ENCODE measurements at places on chromosomes 16 and 17. TPM values are rescaled to one million over a fixed set of nuclear protein-coding genes. Genes with fewer than 3 reads are reported as not detected.

DNA sequence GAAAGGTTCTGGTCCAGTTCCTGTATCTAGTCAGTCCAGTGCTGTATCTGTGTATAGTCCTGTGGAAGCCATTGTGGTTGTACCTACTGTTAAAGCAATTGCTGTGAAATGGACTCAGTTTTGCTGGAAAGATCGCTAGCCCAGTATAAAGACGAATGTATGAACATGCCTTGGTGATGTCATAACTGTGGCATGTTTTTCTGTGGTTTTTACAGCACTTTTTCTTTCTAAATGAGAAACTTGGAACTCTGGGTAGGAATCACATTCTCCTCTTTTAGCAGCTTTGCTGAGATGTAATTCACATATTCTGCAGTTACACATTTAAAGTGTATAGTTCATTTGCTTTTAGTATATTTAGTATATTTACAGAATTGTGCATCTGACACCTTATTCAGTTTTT is 58.1 kb downstream of the MAP2K4 start:
- H3K27ac ChIP-seq = no peak overlapping the region
- DNase-seq = no peak
- no peak overlapping the region for H3K4me3 ChIP-seq
- no peaks in the 10 kb centered on the region for H3K27me3 ChIP-seq

GRCh38 chr16:49338611-49339265 is 34.9 kb upstream of the C16orf78 start:
- no peak overlapping the region for H3K4me3 ChIP-seq
- no peaks in the 10 kb centered on the region for H3K27me3 ChIP-seq
- H3K27ac ChIP-seq = no peak overlapping the region
- H3K36me3 ChIP-seq = no peaks in the 10 kb centered on the region

Gene CMTM2
- total RNA-seq = not detected

DNA sequence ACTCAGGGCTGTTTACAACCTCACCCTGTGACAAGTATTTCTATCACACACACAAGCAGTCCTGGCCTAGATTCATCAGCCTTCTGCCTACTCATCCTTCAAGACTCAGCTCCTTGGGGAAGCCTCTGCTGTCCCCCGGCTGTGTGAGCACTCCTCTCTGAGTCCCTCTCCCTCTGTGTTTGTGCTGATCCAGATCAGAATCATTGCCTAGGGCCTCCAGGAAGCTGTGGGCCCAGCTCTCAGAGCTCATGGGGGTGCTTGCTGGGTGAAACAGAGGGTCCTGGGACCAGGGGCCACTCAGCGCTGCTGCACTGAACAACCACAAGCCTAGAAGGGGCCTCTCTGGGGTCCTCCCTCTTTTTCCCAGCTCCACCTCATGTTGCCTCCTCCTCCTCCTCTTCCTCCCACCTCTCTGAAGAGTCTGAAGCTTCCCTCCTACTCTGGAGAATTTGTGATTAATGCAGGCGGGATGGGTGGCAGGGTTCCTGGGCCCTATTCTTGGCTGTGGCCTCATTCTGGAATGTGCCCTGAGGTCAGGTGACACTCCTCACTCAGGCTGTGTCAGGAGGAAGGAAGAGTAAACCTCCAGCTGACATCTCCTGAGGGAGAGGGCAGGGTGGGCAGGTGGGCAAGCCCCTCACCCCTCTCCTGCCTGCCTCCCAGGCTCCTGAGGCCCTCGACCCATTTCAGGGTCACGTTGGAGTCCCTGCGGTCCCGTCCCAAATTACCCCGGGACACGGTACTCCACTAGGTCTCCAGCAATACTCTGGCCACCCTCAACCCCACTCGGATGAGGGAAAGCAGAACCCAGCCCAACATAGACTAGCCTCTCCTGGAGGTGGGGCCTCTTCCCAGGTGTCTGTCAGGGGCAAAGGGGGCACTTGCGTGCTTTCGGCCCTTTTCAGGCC is 10.1 kb downstream of the WFIKKN2 start:
- H3K27me3 ChIP-seq = no peaks in the 10 kb centered on the region
- DNase-seq = no peak
- H3K4me3 ChIP-seq = no peak overlapping the region

Gene TUBB3
- total RNA-seq = 0.88 TPM

- no peak overlapping the region for H3K27ac ChIP-seq
- no peaks in the 10 kb centered on the region for H3K27me3 ChIP-seq
- no peaks in the 10 kb centered on the region for H3K36me3 ChIP-seq
- H3K4me1 ChIP-seq = no peaks in the 10 kb centered on the region
These were observed 6.7 kb downstream of the EPN2 start for GRCh38 chr17:19243838-19244237.

- DNase-seq = no peak
- H3K4me1 ChIP-seq = peaks cover under 1% of the 10 kb centered on the region
- no peak overlapping the region for H3K27ac ChIP-seq
- no peaks in the 10 kb centered on the region for H3K36me3 ChIP-seq
- no peak overlapping the region for H3K4me3 ChIP-seq
- no peaks in the 10 kb centered on the region for H3K27me3 ChIP-seq
These were observed 59.1 kb upstream of the SMIM36 start for GRCh38 chr17:55570391-55570790.

Gene CLDN9
- not detected for total RNA-seq

- no peaks in the 10 kb centered on the region for H3K27me3 ChIP-seq
- H3K36me3 ChIP-seq = no peaks in the 10 kb centered on the region
- no peak overlapping the region for H3K4me3 ChIP-seq
- H3K27ac ChIP-seq = no peak overlapping the region
These were observed 31.7 kb upstream of the KSR1 start for GRCh38 chr17:27424516-27424915.

Gene GDPD1
- total RNA-seq = 2.3 TPM

DNA sequence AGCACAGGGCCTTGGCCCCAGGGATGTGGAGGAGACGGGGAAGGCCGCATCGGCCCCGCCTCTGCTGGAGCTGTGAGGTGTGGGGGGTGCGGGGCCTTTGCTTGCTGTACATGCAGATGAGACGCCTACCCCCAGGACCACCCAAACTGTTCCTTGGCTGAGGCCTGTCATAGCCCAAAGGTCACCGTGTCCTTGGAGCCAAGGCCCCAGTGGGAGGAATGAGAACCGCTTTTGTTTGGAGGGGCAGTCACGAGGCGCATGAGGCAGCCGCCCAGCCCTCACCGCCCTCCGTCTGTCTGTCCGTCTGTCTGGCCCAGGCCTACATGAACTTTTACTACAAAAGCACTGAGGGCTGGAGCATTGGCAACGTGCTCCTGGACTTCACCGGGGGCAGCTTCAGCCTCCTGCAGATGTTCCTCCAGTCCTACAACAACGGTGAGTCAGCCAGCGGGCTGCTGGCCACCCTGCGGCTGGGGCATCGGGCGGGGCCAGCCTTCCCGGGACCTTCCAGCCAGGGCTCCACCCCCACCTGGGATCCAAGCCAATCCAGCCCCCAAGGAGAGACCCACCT is 8.8 kb downstream of the TAX1BP3 start:
- peaks cover 3% of the 10 kb centered on the region for H3K36me3 ChIP-seq
- no peak overlapping the region for H3K4me3 ChIP-seq
- no peaks in the 10 kb centered on the region for H3K27me3 ChIP-seq
- no peaks in the 10 kb centered on the region for H3K4me1 ChIP-seq
- H3K27ac ChIP-seq = no peak overlapping the region
